ENCODE measurements at places on chromosomes 12 and 14. TPM values are rescaled to one million over a fixed set of nuclear protein-coding genes. Genes with fewer than 3 reads are reported as not detected.

The MIP gene
- total RNA-seq, result not detected

DNA sequence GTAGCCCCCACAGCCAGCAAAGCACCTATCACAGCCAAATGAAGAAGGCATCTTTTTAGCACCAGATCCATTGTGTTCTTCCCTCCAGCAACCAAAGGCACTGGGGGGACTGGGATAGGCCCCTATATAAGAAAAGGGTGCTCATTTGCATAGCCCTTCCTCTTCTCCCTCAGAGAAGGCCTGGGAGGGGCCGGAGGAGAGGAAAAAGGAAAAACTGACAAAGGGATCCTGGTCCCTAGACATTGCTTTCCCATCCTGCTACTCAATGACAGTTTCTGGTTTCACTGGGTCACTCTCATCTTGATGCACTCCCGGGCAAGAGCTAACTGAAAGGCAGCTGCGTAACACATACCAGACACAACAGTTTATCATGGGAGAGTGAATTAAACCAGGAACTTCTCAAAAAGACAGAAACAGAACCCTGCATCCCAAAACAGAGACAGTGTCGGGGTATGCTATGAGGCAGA is at the start of gene PMEL:
Gene PMEL, minus strand, starts transcription at position 102 of the 467 bp plus-strand sequence. Its CDS starts 31 bp downstream, at position 71.
- DNase-seq, result peak; percentile 81

DNA sequence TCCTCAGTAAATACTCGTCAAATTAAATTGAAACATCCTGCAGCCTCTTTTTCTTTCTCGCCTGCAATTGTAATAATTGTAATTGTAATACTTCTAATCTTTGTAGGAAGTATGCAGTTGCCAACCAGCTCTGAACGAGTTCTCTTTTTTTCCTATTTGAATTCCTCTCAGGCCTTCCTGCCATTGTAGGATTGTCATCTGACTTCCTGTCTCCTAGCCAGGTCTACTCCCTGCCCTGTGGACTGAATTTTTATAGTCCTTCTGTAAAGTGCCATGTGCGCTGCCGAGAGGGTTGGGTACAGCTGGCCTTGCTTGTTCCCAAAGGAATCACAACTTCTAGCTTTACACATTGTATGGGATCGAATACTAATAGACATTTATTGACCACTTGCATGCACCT is 183.3 kb downstream of the SSPN start:
- no peak for DNase-seq

- DNase-seq, result no peak
Measured at GRCh38 chr14:61519735-61520134, 175.6 kb upstream of the HIF1A start.

DNA sequence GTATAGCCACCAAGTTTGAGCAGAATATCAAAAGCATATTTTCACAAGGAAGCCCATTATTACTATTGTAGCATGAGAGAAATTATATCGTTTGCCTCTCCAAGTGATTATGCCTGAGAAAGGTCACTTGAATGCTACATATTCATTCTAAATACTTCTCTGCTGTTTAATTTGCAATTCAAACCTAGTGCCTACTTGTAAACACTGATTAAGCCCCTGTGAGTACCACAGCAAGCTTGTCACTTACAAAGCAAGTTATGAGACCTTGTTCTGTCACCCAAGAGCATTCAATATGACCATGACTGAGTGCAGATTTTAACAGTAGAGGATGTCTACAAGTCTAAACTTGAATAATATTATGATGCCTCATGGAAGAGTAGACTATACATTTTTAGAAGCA is 124.7 kb upstream of the SSTR1 start:
- DNase-seq, result no peak

- no peak for DNase-seq
Measured at GRCh38 chr12:19075711-19076340, 53.7 kb upstream of the PLEKHA5 start.

The PRB2 gene
- total RNA-seq, result not detected

- DNase-seq, result no peak
Measured at GRCh38 chr12:51626629-51627028, 35.6 kb downstream of the SCN8A start.

DNA sequence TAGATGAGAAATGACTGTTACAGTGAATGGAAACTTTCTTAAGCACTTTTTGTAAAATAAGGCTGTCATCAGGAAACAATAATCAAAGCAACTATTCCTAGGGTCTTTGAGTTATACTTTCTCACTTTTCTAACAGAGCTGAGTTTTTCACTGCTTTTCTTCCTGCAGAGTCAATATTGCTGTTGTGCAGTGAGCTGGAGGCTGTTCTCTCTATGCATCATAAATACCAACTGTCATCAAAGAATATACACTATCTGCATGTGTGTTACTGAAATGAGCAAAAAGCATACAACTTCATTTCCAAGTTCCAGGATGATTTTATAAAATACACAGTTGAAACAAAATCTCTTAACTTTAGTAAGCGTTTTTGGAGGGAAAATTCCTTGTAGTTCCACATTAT is 110.4 kb upstream of the CPSF6 start:
- no peak for DNase-seq

The ERBB3 gene
- 8.8 TPM for total RNA-seq

DNA sequence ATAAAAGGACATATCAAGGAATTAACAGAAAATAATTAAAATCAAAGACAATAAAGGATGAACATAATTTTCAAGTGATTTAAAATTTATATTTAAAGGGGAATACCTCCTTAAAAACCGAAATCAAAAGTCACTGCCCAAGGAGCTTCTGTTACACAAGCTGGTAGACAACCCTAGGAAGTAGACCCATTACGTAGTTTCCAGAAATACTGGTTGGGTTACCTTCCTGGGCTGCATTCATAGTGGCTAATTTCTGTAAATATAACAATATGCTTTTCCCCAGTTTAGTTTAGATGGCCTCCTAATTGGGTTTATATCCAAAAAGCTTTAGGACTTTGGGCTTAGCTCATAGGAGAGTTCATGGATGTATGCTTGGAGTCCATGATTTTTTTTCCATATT is 2.1 kb upstream of the EDDM3A start:
- DNase-seq, result no peak

The MUCL1 gene
- not detected for total RNA-seq

The CCDC175 gene
- total RNA-seq, result 0.24 TPM

GRCh38 chr12:95591731-95592130 is 40.5 kb upstream of the USP44 start:
- DNase-seq, result no peak

GRCh38 chr12:108896336-108896735 is 16.4 kb downstream of the DAO start:
- no peak for DNase-seq

DNA sequence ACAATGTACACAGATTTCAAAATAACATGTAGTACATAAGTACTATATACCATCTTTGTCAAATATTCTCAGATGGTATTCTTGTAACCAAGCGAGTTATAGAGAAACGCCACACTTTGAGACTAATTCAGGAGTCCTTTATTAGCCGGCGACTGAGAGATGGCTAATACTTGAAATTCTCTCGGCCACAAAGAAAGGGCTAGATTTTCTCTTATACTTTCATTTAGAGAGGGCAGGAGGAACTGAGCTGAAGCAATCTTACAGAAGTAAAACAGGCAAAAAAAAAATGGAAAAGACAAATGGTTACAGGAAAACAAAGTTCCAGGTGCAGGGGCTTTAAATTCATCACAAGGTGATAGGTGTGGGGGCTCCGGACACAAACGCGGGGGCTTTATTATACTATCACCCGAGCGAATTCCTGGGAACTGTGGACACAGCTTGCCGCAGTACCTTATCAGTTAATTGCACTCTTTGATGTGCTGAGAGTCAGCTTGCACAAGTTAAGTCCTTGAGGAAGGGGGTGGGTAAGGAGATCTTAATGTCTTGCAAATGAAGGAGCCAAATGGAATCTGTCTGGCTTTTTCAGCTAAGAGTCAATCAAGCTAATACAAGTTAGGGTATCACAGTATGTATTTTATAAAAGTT is 382.3 kb downstream of the KCNH5 start:
- peak; percentile 55 for DNase-seq

DNA sequence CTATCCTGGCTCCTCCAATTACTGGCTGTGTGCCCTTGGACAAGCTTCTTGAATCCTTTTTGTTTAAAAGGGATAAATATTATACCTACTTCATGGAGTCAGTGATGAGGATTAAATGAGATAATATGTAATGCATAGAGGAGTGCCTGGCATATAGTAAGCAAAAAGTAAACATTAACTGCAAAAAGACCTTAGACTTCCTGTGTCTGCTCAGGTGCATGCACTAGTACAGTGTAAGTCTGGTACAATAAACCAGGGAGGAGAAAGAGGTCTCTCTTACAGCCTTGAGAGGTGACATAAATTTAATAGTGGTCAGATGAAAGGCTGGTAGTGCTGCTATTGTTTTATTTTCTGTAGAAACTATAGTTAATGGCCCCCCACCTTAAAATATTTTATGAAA is 305.2 kb upstream of the MIS18BP1 start:
- DNase-seq, result no peak

DNA sequence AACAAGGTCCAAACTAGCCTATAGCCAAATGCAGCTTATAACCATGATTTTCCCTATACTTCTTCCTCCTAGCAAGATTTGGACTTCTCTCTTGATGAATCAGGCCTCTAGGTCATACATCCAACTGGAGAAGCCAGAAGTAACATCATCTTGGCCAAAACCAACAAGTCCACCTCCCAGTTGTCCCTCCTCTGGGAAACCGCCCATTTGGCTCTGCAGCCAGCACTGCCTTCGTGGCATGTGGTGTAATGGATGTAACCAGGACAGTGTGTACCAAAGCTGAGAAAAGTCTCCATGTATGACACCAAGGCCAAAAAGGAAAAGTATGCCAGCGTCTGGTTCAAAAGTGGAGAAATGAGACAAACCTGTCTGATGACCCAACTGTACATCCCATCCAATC is 59.3 kb upstream of the VASH1 start:
- DNase-seq, result no peak

- peak; percentile 81 for DNase-seq
Measured at GRCh38 chr14:65961004-65961403, 525.2 kb upstream of the CCDC196 start.

DNA sequence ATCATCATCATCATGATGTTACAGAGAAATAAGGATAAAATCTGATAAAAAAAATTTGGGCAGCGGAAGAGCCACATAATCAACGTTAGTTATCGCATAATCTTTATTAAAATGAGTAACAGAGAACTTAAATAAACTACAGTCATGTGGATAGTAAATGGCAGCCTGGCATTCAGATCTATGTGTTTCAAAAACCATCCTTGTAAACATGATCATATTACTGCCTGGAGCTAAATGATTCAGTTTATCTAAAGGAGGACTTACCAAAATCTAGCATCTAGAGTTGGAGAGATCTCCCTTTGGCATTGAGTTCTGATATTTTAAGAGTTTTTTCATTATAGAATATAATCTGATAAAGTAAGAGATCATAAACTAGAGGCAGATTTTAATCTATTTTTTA is 200.1 kb upstream of the MGAT4C start:
- no peak for DNase-seq

DNA sequence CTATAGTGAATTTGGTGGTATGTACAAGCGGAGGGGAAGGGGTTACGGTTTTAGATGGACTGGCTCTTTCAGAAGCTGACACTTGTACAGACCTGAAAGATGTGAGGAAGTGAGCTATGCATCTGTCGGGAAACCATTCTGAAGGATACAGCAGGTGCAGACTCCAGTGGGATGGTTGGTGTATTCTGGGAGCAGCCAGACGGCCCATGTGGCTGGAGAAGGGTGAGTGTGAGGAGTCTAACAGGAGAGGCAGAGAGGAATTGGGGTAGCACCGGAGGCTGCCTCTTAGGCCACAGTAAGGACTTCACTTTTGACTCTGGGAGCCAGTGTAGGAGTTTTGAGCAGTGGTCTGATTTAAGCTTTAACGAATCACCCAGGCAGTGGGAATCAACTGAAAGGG is 90.7 kb downstream of the APAF1 start:
- no peak for DNase-seq

DNA sequence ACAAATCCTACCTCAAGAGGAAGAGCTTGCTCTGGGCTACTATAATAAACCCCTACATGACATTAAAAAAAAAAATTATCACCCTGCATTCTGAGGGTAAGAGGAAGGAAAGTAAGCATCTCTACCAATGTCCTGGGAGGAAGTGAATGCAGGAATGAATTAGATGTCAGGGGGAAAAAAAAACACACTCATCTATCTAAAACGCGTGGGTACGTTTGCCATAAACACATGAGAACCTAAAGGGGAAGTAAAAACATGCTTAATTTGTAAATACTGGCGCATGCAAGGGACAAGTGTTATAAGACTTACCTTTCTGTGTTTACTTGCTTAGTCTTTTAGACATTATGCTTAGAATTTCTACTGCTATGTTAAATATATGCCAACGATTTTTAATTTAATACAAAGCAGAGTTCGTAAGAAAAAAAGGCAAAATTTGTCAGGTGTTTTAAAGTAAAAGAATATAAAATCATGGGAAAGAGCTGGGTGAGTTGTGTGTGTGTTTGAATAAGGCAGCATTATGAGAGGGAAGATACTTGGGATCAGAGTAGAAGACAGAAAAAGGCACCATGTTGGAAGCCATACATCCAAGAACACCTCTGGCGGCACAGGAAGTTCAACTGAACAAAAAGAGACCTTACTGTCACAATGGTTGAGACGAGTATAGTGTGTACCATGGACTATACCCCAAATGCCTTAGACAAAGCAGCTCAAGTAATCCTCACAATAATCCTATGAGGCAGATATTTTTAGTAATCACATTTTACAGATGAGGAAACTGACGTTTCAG is 1.5 kb downstream of the TMED8 start:
- DNase-seq, result no peak

- peak; percentile 77 for DNase-seq
Measured at GRCh38 chr14:99603471-99604277, at the start of gene CCDC85C. CCDC85C (minus strand) TSS chr14:99604207; CDS start chr14:99603959, 248 bp downstream.

- DNase-seq, result peak; percentile 50
Measured at GRCh38 chr12:98653866-98654493, 8.9 kb downstream of the APAF1 start.

- DNase-seq, result no peak
Measured at GRCh38 chr12:57106021-57106708, 5.0 kb downstream of the STAT6 start.

The TSHR gene
- not detected for total RNA-seq

The CLEC1B gene
- total RNA-seq, result not detected

DNA sequence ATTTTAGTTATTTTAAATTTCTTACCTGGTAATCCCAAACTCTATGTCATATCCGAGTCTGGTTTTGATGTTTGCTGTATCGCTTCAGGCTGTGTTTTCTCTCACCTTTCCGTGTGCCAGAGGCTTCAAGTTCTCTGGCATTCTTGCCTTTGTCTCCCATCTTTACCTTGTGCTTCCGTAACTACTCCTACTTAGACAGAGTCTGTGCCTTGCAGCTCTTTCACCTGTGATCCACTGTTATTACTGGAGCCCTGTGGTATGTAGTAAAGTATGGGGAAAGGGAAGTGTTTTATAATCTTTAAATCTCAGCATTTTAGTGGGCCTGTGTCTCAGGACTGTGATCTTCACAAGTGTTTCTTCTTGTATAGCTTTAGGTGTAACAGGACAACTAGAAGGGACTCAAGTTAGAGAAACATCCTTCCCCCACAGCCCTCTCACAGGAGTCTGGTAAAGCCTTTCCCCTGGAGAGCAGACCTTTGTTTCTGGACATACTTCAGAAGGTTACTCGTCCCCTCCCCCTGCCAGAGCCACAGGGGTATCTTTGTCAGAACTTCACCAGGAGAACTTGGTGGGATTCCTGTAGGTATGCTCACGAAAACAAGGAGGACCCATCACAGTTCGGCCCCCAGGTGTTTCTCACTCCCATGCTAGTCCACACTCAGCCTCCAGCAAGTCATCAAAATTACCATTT is 11.1 kb downstream of the IFNG start:
- DNase-seq, result peak; percentile 3

- DNase-seq, result no peak
Measured at GRCh38 chr12:115443351-115443938, 759.5 kb upstream of the TBX3 start.

- DNase-seq, result no peak
Measured at GRCh38 chr14:65360144-65360784, 52.3 kb upstream of the FUT8 start.

The ACSM4 gene
- not detected for total RNA-seq
